ENCODE measurements at places on chromosomes 2 and 18.

DNA sequence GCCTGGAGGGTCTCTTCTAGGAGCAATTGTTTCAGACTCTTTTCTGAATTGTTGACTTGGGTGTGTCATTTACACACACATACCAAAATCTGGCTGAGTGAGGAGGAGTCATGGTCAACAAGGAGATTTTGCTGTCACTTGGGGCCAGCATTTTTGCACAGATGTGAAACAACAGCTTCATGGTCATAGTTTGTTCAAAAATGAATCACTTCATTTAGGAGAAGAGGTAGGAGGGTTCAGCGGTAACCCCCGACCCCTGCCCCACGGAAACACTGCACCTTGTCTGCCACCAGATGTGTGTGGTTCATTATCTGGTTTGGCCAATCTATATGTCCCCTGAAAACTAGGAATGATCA, 42.2 kb downstream of the LBH start:
- DNase-seq: no peak

DNA sequence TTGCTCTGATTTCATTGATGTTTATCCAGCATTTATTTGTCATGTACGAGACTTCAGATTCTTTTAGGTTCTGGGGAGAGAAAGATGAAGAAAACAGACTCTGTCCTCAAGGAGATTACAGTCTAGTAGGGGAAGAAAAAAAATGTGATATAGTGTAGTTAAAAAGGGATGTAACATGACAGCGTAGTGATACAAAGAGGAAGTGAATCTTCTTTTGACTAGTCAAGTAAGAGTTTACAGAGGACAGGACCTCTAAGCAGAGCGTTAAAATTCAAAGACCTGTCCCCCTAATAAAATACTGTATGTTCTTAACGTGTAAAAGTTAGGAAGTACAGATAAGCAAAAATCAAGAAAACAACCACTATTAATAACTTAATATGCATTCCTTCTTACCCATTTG, 47.7 kb downstream of the NCOA1 start:
- no peak for DNase-seq

DNA sequence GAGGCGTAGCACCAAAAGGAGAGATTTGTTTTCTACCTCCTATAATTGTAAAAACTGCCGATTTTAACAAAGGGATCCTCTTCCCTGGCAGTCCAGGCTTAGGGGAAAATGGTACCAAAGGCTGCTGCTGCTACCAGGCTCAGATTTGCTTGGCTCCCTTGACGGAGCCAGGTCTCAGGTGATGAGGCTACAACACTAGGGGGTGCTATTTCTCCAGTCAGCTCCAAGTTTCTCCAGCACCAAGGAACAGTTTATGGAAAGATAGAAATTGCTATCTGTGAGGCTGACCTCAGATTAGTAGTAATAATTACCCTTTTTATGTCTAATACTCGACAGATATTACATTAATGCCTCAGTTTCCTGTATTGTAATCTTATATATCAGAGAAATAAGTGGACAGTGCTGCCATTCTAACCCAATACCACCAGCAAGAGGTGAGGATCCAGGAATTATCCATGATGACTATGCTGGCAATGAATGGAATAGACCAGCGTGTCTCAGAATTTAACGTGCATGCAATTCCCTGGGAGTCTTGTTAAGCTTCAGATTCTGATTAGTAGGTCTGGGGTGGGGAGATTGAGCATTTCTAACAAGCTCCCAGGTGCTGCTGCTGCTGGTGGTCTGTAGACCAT, 111.3 kb downstream of the ESCO1 start:
- no peak for DNase-seq

DNA sequence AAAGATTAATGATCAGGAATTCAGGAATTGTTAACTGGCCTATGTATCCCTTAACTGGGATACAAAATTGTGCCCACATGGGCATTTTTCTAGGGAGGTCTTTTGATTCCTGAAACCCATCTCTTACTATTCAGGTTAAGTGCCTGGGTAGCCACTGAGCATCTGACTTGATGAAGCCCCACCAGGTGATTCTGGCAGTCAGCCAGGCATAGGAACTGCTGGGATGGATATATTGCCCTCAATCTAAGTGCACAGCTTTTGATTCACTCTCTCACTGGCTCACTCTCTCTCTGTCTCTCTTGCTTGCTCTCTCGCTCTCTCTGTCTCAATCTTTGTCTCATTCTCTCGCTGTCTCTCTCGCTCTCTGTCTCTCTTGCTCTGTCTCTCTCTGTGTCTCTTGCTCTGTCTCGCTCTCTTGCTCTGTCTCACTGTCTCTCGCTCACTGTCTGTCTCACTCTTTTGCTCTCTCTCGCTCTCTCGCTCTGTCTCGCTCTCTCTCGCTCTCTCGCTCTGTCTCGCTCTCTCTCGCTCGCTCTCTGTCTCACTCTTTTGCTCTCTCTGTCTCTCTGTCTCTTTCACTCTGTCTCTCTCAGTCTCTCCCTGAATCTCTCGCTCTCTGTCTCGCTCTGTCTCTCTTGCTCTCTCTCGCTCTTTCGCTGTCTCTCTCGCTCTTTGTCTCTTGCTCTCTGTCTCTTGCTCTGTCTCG, 22.3 kb downstream of the INPP1 start:
- DNase-seq: no peak

- no peak for DNase-seq
These were observed 284.7 kb upstream of the HDAC4 start for GRCh38 chr2:239685556-239685955.

DNA sequence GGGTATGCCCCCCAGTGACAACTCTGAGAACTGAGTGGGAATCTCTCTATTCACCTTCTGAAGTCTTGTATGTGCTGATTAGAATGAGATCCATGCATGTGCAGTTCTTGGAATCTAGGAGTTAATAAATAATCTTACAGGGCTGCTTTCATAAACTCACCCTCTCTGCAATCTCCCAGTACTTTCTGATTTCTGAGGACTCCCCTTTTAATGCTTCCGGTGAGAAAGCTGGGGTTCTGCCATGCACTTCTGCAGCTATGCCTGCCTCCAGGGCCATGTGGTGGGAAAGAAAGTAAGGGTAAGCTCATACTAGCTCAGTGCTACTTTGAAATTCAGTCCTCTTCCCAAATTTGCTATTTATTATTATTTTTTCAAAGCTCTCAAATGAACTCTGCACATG, 432.9 kb downstream of the MTX2 start:
- no peak for DNase-seq

GRCh38 chr2:105262651-105263091, 21.1 kb downstream of the GPR45 start:
- no peak for DNase-seq

- DNase-seq: no peak
These were observed 62.1 kb downstream of the PRKCE start for GRCh38 chr2:45713591-45713990.

DNA sequence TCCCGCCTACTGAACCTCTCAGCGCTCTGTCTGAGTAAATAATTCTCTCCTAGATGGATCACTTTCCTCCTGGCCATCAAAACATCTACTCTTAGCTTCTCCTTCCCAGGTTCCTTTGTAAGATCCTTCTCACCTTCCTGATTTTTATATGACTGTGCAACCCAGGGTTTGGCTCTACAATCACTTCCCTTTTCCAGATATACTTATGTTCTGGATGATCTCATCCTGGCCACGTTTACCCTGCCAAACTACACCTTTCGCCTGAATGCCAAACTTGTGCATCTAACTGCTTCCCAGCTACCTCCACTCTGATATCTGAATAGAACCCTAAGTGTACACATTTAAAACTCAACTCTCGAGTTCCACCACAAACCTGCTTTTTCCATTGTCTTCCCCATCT, 290.5 kb upstream of the REV1 start:
- no peak for DNase-seq

All from CD4-positive, alpha-beta T cell (primary cell).